ENCODE measurements at places on chromosomes 5 and 9.
A peak's percentile ranks its signal among the peaks of the same experiment; 100 is the strongest.

DNA sequence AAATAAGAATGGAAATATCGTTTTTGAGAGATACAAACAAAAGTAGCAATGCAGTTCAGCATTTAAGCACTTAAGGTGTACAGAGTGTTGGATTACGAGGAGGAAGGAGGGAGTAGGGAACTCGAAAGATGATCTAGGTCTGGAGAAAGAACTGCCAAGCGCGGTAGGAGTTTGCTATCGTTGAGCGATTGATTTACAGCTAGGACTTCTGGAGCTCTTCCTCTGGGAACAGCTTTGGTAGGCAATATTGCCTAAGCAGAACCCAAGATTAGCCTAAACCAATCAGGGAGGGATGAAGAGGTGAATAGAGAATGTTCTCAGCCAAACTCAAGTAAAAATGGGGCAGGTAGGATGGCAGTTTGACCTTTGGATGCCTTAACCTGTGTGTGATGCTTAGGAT lies 965 bp downstream of the CLTA start:
- no peak for DNase-seq

GRCh38 chr5:141857226-141857625 lies 21.0 kb downstream of the PCDH1 start:
- DNase-seq: no peak

GRCh38 chr9:78899006-78899405 lies 602.1 kb downstream of the PSAT1 start:
- DNase-seq: no peak

GRCh38 chr9:70147196-70147595 lies 103.5 kb downstream of the MAMDC2 start:
- no peak for DNase-seq

DNA sequence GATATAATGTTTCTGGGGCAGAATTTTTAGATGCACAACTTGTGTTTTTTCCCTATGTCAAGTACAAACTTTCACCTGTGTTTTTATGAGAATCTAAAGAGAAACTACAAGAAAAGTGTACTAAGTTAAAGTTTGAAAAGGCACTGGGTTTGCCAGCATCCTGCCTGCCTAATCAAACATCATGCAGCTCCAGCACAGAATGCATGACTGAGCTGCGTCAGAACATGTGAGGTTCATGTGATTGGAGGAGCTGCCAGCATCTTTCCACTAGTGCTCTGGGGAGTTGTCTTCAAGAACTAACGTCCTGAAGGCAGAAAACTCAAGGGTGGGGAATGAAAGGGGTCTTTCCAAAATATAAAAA lies 46.1 kb upstream of the RIC1 start:
- peak; percentile 62 for DNase-seq

DNA sequence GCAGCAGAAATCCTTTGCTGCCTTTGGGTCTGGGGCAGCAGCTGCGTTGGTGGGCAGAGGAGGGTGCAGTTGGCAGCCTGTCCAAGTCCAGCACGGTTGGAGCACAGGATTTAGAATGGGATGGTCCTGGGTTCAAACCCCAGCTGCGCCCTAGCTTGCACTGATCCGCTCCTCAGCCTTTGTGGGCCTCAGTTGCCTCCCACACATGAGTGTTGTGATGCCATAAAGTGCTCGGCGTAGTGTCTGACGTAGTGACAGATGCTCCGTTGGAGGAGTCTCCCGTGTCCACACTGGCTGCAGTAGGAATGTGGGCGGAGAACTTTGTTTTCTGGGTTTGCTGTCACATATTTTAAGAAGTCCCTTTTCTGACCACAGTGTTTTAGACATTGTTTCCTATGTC lies 36.0 kb downstream of the SLC46A2 start:
- no peak for DNase-seq

- DNase-seq: peak; percentile 72
Observed at GRCh38 chr9:115234094-115234493, 116.1 kb upstream of the TNC start.

GRCh38 chr5:150338546-150338945 lies 19.0 kb upstream of the TCOF1 start:
- no peak for DNase-seq

DNA sequence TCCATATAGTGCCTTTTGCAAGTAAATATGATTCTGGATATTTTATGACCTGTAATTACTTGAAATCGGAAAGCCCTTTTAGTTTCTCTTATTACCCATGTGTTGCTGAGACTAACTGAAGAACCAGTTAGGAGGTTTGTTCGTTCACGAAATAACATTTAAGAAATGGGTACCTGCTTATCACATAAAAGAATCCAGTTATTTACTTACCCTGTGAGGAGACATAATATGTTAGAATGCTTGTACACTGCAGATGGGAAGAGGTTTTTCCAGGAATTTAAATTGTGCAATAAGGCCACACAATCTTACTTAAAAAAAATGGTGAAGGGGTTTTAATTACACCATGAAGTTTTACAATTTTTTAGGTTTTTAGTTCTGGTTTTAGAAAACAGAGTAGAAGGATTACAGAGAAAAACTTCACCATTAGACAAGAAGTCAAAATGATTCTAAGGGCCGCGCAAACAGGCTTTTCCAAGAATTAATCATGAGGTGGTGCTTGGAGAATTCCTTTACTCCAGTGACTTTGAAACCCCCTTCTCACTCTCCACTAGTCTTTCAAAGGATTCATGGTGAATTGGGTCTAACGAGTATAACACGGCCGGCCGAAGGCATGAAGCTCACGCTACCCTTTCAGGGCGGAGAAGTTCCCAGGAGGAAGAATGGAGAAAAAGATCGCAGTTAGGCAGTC lies 1.1 kb upstream of the PTGER4 start:
- no peak for DNase-seq

GRCh38 chr9:130139251-130139650 lies 33.0 kb upstream of the NCS1 start:
- no peak for DNase-seq

DNA sequence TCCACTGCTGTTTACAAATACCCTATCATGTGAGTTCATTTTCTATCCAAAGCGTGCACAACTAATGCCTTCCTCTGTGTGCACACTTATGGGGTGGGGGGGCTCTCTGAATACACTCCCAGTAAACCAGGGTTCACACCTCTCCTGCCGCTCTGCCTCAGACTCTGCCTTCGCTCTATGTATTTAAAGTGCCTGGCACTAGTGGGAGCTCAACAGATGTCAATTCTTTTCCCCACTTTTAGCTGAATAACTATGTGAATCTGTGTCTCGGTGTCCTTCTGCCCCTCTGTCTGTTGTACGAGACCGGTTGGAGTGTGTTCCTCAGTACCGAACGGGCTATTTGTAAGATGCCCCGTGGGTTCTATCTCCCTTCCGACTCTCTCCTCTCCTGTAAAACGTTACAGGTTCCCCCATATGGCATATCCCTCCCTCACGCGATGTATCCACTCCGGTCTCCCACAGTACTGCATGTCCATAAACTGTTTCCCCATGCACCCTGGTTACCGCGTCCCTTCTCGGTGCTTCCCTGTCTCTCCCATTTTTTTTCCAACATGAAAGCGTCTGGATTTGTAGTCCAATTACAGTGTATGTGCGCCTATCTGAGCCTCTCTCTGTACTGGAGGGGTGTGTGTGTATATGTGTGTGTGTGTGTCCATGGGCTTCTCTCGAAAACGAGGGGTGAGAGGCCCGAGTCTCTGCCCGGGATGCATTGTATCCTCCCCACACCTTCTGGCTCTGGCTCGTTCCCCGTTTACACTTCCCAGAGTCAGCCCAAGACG lies 1.6 kb downstream of the ELL2 start:
- no peak for DNase-seq

- no peak for DNase-seq
Observed at GRCh38 chr5:157864067-157864466, 5.1 kb upstream of the CLINT1 start.

GRCh38 chr5:68884883-68885282 lies 208.9 kb upstream of the SLC30A5 start:
- no peak for DNase-seq

DNA sequence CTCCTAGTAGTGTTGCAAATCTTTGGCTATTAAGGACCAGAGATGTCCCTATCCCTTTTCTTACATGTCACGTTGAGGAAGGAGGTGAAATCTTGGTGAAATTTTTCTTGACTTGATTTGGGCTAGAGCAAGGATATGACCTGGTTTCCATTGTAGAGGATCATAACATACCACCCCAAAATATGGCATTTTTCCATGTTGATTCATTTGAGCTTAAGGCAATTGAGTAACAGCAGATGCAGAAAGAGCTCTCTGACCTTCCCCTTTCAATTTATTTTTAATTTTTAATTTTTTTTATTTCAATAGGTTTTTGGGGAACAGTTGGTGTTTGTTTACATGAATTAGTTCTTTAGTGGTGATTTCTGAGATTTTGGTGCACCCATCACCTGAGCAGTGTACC lies 61.2 kb upstream of the MAP1B start:
- no peak for DNase-seq

DNA sequence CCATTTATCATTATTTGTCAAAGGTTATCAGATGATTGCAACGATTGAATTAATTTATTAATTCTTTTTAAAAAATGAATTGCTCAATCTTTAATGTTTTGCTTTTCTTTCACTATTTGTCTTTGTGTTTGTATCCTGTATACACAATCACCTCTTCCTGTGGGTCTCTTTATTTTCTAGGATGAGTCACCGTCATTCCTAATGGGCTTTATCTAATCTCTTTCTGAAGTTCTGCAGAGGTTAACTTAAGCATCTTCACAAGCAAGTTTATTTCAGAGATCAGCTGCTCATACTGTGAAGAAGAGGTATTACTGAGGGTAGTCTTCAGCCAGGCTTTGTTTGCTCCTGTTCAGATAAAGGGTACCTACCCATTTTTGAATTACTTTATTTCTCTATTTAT lies 323.9 kb downstream of the NNT start:
- no peak for DNase-seq

GRCh38 chr5:93299681-93300308 lies 281.2 kb downstream of the NR2F1-AS1 start:
- no peak for DNase-seq

- no peak for DNase-seq
Observed at GRCh38 chr9:108416324-108416723, 439.5 kb downstream of the ACTL7B start.

DNA sequence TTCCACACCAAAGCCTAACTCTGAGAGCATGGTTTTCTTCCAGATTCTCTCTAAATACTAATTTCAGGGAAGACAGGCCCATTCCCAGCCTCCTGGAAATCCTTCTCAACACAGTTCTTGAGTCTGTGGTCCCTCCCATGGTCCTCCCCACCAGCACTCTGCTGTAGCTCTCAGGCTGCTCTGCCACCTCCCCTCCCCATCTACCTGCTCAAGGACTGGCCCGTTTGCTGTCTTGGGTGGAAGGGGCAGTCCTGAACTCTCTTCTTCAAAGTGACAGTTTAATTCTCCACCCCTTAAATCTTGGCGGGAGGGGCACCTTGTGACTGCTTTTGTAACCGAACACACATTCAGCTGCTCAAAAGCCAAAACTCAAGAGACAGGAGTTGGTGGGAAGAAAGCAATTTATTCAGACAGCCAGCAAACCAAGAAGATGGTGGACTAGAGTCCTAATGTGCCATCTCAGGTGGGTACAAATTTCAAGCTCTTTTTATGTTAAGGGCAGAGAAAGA lies 7.6 kb upstream of the LCN15 start:
- DNase-seq: no peak

DNA sequence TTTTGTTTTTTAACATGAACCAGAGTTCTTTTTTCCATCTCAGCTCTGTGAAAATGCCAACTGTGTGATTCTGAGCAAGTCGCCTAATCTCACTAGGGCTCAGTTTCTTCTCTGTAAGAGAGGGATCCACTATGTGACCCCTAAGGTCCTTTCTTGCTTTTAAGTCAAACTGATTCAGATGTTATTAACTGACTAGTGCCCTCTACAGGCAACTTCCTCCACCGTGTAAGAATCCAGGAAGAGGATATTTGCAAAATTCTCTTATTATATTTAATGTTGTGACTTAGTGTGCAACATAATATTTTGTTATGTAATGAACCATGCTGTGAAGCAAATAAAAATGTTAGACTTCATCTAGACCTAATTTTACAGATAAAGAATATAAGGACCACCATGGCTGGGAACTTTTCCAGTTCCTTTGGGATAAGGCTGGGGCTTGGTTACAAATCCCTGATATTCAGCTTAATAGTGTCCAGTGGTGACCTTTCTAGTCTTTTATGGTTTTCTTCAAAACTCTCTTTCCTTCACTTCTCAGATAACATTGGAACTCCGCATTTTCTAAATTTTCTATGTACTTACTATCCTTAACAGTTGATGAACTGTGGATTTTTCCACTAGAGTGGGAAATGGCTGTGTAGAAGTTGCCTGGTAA lies 244.7 kb downstream of the PIK3R1 start:
- peak; percentile 62 for DNase-seq

DNA sequence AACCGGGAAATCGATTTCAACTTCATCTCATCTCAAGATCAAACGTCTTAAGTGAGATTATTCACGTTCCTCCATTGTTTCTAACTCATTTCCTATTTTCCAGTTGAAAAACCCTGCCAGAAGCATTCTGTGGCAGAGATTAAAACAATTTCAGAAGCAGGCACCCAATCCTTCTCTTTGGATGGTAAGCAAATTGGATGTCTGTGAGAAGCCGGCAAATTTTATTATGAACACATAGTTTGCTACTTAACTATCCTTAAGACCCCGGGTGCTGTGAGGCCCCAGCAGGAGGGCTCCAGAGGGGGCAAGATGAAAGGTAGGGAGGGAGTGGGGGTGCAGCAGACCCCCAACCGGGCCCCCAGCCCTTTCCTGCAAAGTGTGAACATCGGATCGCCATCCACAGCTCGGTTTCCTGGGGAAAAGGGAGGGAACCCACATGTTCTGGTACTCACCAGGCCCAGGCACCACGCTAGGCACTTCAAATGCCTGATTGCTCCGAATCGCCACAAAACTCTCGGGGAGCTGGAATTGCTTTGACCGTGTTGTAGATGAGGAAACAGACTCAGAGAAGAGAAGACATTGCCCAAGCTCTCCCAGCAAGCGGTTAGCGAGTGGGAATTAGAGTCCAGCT lies 167.1 kb upstream of the MVB12B start:
- no peak for DNase-seq

DNA sequence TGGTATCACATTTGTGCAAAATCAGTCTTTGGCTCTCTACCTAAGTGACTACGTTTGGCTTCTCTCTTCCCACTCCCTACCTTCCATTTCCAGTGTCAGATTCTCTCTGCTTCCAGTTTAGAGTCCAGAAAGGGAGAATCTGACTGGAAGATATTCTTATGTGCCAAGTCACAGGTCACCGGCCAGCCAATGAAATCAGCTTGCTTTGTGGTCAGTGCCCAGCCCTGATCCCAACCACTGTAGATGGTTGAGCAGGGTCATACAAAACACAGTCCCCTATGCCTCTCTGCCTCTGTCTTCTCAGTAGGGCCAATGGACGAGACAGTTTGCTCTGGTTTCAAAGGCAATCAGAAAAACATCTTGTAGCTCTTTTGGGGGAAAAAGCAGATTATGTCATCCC lies 15.6 kb upstream of the EPB41L4B start:
- no peak for DNase-seq

GRCh38 chr9:71285191-71285656 lies 163.8 kb upstream of the TRPM3 start:
- peak; percentile 63 for DNase-seq

DNA sequence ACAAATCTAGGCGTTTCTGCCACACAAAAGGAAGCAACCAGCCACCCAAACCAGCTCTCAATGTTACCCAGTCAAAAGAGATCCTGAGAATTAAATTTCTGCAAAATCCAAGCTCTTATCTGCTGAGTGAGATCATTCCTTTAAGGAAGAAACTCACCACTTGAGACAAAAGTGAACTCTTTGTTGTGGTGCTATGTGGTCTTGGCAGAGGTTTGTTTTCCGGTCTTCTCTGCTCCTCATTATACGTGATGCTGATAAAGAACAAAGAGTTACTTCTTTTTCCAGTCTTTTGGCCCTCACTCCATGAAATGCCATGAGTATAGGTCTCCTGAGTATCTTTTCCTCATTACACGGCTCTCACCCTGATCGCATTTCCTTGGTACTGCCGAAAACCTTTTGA lies 82.1 kb downstream of the PRKACG start:
- no peak for DNase-seq

Measured in HFFc6 (cell line).